Stimulated activated CD4-positive, alpha-beta T cell treated with anti-CD3 and anti-CD28 coated beads, Interleukin-4, amount 100 ng/mL, for 4 hours (primary cell): ENCODE measurements at places on chromosomes 2 and 18.

DNA sequence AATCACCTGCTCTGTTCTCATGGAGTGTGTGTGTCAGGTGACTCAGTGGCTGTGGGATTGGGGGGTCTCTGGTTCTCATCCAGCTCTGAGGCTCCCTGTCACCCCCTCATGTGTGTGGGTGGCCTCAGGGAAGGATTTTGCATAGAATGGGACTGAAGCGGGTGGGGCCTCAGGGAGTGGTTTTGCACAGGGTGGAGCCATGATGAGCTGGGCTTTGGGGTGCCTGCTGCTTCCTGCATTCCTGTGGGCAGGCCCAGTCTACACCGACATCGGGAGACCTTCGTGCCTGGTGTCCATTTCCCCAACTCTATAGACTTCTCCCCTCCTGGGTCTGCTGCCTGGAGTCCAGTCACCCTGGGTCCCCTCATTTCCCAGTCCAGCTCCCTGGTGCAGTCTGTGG is 59.7 kb downstream of the VAPA start:
- no peak for DNase-seq

DNA sequence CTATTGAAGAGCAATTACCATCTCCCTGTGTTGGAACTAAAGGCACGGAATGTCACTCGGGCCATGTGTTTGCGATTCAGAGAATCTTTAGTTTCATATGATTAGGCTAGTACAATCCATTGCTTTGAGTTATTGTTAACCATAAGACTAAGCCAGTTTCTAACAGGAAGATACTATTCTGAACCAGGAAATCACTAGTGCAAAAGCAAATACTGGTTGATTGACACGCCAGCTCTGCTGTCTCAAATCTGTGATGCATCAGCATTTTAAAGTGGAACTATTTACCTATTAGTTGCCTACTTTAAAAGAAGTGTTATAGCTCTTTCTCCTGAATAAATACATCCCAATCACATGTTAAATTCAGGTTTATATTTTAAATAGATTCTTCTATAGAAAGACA is 61.9 kb downstream of the AFTPH start:
- no peak for DNase-seq

- no peak for DNase-seq
Observed at GRCh38 chr2:155982135-155982534, 350.4 kb downstream of the NR4A2 start.

GRCh38 chr2:179694963-179695362 is 166.4 kb downstream of the ZNF385B start:
- DNase-seq: no peak

DNA sequence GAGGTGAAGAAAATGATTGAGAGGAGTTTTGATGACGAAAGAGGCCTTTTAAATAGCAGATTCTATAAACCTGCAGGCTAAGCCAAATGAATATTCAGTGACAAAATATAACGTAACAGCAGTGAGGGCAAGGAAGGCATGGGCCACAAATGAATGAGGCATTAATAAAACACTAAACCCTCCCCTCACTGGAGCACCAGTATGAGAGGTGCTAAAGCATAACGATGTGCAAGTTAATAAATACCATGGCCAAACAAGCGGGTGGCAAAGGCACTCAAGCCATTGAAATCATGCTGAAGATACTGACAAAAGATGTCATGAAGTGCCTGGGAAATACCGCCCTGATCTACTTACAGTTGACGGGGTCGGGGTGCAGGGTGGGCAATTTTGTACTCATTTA is 30.2 kb upstream of the LONRF2 start:
- no peak for DNase-seq

GRCh38 chr2:200039724-200040650 is 84.6 kb downstream of the MAIP1 start:
- DNase-seq: no peak

DNA sequence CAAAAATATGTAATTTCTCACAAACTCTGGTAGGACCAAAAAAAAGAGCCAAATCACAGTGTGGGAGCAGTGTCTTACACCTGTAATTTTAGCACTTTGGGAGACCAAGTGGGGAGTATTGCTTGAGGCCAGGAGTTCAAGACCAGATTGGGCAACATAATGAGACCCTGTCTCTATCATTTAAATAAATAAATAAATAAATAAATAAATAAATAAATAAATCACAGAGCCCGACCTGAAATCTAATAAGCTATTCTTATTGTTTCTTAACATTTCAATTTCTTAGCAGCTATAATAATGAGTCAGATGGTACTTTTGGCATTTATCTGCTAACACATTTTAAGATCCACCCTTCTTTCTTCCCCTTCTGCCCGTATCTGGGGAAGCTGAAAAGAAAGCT is 1229.6 kb downstream of the SUCLG1 start:
- no peak for DNase-seq

DNA sequence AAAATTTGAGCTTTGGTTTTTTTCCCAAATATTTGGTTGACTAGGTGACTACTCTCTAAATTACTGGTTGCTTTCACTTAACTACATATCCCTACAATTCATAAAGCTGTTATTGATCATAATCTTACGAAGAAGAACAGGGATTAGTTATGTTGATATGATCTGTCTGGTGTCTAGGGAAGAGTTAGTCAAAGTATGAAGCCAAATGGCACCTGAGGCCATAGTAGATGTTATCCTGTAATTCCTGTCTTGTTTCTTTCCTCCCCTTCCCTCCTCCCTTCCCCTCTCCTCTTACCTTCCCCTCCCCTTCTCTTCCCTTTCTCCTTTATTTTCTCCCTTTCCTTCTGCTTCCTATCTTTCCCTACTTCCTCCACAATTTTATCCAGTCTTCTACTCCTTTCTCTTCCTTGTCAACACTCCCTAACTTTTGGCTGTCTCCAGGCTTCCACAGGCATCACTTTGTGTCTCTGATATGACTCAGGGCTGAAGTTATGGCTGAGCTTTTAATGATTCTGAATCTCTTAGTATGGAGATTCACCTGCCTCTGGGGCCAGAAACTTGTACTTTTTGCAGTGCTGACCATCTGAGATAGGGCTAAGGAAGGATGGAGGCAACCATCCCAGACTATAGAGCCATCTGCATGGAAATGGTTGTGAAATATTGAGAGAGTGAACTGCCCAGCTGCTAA is 149.9 kb upstream of the TCF4 start:
- DNase-seq: no peak

DNA sequence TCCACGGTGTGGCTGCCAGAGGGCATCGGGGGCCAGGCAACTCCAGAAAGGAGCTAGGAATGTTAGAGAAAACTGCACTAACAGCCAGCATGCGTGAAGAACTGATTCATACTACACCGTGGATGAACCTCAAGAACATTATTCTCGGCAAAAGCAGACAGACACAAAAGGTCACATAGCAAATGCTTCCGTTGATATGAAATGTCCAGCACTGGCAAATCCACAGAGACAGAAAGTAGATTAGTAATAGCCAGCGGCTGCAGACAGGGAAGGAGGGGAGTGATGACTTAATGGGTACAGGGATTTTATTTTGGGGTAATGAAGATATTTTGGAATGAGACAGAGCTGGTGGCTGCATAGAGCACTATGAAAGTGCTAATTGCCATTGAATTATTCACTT is 37.4 kb downstream of the SCTR start:
- no peak for DNase-seq

- no peak for DNase-seq
Observed at GRCh38 chr18:57498682-57499256, 63.6 kb downstream of the ONECUT2 start.

- DNase-seq: no peak
Observed at GRCh38 chr2:5285872-5286769, 406.1 kb upstream of the SOX11 start.

DNA sequence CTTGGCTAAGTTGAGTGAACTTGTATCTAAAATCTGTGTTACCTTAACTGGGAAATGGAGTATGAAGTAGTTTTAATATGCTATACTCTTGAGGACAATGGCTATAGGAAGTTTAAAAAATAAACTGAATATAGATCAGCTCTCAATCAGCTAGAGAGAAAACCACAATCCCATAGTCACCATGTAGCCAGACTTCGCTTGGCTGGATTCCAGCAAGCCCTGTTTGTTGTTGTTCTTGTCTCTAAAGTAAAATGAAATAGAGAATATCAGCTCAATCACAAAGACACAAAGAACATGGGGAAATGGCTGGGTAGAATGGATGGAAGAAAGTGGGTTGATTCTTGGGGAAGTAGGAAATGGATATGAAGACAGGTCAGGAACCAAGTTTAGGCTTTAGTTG is 234.9 kb downstream of the PHLPP1 start:
- DNase-seq: no peak

GRCh38 chr2:196077821-196078220 is 9.2 kb upstream of the DNAH7 start:
- DNase-seq: no peak

GRCh38 chr2:113376913-113377445 is 60.5 kb upstream of the ZNG1B start:
- no peak for DNase-seq

- DNase-seq: no peak
Observed at GRCh38 chr2:153101187-153101586, 377.4 kb downstream of the RPRM start.

DNA sequence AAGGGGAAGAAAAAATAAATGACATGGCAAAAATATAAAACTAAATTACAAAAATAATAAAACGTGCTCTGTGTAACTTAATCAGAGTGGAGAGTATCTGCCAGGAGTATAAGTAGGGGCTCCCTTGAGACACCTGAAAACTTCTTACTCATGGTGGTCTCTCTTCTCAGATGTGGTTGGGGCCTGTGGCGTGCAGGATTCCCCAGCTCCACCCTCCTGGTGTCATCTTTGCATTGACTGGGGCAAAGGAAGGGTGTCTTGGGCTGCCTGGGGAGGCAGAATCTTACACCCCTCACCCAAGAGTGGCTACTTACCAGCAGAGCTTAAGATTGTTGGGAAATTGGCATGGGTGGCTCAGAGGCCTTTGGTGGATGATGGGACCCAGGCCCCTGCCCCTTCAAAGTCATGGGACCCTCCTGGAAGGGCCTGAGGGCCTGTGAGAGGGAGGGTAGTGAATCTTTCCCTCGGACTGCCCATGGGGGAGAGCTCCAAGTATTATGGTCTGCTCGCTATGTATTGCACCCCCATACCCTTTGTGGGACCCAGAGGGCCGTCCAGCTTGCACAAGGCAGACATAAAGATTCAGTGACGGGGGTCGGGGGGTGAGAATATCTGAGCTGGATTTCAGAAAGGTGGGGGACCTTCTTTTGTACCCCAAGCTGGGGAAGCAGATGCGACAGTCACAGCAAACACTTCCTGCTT is 6.9 kb upstream of the TRAF3IP1 start:
- no peak for DNase-seq

DNA sequence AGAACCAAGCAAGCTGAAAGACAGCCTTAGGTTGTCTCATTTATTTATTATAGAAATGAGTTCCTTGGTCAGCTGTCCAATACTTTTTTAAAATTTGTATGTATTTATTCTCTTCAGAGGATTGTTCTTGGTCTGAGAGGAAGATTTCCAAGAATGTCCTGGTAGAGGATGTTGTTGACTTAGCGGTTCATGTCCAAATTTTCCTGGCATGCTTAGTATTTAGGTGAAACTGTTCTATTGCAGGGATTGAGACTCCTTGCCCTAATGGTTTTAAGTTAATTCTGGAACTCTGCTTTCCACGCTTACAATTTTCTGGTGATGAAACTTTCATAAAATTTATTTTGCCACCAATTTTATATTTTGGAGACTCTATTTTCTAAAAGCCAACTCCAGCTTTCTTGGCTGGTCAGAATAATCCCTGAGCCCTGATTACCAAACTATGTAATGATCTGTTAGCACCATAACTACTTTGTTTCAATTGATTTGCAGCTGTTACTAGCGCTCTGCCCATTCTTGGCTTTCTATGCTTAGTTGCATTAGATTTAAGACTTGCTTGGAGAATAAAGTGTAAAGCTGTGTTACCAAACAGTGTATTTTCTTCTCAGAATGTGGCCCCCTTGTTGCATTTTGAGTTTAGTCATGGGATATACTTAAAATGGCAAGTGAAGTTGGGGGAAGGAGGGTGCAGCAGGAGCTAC is 1868.8 kb upstream of the CELF4 start:
- no peak for DNase-seq

DNA sequence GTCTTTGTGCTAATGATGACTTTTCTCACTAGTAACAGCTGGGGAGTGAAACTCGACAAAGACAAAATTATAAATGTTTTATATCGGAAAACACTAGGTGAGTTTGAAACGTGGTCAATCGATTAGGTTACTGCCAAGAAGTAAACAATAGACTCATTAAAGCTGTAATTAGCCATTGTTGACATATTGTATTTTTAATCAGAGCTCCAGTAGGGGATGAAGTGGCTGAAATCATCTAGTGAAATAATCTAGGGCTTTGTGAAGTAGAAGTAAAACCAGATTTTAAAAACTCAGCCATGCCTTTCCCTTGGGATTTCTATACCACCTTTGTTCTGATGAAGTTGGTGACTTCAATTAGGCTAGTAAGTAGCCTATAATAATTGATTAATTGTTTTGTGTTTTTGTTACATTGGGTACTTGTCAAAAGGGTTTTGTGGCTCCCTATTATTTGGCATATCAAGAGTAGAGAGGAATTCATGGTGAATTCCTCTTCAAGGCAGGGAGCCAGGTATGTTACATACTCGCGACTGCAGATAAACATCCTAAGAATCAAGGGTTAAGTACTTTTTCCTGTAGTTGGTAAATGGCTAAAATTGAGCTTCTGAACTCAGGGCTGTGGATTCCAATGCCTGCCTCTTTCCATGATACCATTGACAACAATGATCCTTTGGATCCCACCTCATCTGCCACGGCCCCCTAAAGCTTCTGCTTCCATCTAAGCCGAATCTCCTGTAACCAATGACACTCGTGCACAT is 31.6 kb downstream of the RAB27B start:
- no peak for DNase-seq

DNA sequence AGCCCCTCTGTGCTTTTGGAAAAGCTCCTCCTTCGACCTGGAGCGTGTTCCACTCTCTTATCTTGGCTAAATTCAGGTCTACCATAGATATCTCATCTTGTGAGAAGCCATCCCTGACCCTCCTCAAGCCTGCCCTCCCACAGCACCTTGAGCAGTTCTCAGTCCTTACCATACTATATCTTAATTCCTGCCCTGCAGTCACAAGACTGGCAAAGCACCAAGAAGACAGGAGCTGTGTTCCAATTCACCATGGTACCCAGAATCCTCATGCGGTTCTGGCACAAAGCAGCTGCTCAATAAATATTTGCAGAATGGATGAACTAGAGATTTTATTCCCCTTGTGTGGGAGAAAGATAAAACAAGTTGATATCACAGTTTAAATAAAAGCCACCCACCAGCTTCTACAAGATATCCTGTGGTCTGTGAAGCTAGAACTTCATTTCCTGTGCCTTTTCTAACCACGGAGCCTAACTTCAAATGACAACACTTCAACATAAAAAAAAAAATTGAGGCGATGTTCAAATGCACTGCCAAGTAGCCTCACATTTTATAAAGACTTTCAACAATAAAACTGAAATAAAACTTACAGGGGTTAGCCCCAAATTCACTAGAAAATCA is 19.5 kb downstream of the MARCHF4 start:
- DNase-seq: no peak

DNA sequence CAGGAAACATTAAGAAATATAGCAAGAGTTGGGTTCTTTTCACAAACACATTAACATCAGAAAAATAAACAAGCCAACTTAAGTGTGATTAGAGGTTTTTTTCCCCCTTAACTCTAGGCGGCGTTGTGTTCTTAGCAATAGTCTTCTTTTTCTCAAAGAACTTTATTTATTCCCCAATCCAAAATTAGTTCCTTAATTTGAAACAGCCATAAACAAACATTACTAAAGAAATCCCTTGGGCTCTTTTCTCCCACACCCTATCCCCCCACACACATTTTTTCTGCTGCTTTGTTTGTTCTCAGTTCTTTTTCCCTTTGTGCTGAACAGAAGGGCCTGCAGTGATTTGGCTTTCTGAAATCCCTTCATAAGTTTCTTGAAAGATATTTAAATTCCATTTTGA is 13.2 kb upstream of the MYO1B start:
- no peak for DNase-seq

- no peak for DNase-seq
Observed at GRCh38 chr2:66682476-66682875, 247.6 kb downstream of the MEIS1 start.
